ENCODE measurements at places on chromosomes 16 and 17.

DNA sequence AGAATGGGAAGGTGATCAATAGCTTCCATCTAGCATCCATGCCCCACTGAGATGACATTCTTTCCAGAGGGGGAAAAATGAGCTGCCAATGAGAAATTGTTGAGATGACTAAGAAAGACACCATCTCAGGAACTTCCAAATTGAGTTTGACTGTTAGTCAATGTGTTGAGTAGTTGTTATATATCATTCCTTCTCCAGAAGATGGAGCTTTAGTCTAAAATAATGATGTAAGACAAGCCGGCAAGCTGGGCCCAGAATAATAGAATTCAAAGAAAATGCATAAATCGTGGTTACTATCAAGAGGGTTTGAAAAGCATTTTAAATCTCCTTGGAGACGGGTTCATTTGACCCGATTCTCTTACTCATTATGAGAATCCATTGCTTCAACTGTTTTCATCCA lies 71.0 kb upstream of the ATF7IP2 start:
- peak; percentile 8 for DNase-seq

- DNase-seq, result no peak
Measured at GRCh38 chr16:48165961-48166578, 10.3 kb upstream of the ABCC12 start.

- peak; percentile 25 for DNase-seq
Measured at GRCh38 chr16:81436386-81436785, 8.2 kb upstream of the CMIP start.

GRCh38 chr17:8892338-8892690 lies 24.8 kb upstream of the PIK3R6 start:
- no peak for DNase-seq

GRCh38 chr16:86910161-86910769 lies 331.9 kb downstream of the FOXL1 start:
- no peak for DNase-seq

DNA sequence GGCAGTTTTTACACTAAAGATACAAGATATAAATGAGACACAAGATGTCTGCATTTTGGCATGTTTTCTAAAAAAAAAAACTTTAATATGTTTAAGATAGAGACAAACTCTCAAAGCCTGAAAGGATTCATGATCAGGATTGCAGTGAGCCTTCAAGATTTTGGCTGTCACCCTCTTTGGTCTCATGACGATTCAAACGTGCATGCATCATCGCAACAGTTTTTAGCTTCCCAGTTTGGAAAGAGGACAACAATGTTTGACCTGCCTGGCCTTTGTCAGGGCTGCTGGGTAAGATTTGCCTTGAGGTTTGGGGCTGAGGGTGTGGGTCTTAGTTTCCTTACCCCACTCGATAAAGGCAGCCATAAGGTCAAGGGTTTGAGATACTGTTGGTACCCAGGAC lies 134.1 kb downstream of the RGS9 start:
- no peak for DNase-seq

- no peak for DNase-seq
Measured at GRCh38 chr17:1089915-1090314, 89.9 kb downstream of the ABR start.

GRCh38 chr17:83065660-83066542 lies 13.5 kb upstream of the METRNL start:
- no peak for DNase-seq

DNA sequence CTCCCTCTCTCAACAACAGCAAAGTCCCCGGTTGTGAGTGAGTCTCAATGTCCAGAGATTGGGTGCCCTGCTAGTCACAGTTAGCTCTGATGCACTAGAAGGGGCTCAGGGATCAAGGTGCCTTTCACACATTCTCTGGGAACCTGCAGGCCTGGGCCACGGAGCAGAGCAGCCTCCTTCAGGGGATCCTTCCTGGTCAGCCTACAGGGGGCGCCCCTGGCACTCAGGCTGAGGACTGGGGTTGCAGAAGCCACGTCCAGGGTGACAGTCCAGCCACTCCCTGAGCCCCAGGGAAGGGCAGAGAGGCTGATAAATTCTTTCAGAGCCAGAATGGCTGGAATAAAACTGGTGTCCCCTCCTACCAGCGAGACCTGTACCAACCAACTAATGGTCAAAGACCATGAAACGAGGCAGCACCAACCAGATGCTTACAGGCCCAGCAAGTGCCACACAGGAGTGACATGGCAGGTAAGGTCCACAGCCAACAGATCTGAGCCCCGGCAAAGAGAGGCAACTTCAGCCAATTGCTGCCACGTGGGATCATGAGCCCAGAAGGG lies 43.5 kb downstream of the ST3GAL2 start:
- DNase-seq, result peak; percentile 35
